ENCODE measurements at places on chromosomes 2 and 18.

DNA sequence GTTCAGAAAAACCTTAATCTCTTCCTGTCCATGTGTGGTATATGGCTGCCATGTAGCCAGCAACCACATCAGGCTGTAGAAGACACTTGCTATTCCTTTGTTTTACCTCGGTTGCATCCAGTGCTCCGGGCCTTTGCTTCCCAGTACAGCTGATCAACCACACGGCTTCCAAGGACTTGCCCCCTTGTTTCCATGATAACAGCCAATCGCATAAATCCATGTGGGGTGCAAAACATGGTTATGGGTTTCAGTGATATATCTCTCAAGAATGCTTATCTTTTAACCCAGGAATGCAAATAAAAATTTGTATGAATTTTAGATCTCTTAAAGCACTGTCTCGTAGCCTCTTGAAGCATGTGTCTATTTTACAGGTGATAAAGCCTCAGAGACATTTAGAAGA is 118.3 kb downstream of the MGAT5 start:
- no peak for DNase-seq

- peak; percentile 18 for DNase-seq
Observed at GRCh38 chr2:192195548-192196418, 1.1 kb upstream of the TMEFF2 start.

GRCh38 chr2:150167711-150168110 is 319.8 kb downstream of the RND3 start:
- peak; percentile 62 for DNase-seq

DNA sequence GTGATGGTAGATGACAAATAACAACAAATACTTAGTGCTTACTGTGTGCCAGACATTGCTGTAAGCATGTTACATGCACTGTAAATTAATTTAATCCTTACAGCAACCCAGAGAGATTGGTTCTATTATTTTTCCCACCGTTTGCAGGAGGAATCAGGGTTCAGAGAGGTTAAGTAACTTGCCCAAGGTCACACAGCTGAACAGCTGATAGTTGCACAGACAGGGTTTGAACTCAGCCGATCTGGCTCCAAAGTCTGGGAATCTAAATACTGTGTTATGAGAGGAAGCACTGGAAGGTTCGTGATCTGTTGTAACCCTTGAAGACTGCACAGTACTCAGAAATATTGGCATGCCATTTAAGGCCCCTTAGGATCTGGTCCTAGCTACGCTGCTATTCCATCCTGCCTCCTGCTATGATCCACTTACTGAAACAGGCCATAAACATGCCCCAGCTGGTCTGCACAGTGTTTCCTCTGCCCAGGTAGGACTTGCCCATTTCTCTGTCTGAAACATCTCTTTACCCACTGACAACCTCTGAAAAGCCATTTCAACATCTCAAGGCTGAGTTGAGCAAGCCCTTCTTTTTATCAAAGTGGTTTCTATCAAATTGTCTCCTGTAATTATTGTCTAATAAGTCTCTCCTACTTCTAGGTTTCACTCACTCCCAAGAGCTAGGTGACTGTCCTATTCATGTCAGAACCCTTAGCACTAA is 40.4 kb upstream of the MRPL33 start:
- DNase-seq = no peak

- peak; percentile 66 for DNase-seq
Observed at GRCh38 chr2:101205521-101206479, 46.9 kb upstream of the CNOT11 start.

- no peak for DNase-seq
Observed at GRCh38 chr2:138814123-138814898, 34.1 kb upstream of the NXPH2 start.

DNA sequence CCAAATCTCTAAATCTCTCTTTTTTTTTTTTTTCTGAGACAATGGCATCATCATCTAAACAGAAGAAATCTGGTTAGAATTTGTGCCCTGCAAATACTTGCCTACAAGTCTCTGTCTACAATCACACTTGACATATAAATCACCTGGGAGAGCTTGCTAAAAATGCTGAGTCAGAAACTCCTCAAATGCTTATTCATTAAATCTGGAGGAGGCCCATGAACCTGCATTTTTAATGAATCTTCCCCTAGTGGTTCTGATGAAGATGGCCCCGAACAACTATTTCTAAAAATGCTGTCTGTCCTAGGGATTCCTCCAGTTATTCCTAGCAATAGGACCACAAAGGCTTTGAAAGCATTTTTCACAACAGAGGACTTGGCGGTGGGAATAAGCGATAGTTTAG is 1.6 kb upstream of the CSRNP3 start:
- DNase-seq = no peak

DNA sequence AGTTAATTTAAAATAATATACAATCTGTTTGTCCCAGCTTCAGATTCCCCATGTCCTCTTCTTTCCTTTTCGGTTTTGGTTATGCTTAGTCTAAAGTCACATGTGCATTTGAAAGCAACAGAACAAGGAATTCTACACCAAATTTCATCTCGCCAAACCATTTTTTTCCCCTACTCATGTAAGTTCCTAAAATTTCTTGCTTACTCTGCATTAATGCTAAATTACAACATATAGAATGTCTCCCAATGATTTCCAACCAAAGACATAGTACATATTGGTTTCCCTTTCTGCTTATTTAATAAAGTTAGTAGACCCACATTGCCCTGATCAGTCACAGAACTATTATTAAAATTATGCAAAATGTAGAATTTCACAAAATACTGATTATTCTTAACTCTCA is 212.3 kb downstream of the ARHGAP15 start:
- DNase-seq = no peak

GRCh38 chr2:6866275-6866671 is 566 bp upstream of the CMPK2 start:
- DNase-seq = peak; percentile 38

DNA sequence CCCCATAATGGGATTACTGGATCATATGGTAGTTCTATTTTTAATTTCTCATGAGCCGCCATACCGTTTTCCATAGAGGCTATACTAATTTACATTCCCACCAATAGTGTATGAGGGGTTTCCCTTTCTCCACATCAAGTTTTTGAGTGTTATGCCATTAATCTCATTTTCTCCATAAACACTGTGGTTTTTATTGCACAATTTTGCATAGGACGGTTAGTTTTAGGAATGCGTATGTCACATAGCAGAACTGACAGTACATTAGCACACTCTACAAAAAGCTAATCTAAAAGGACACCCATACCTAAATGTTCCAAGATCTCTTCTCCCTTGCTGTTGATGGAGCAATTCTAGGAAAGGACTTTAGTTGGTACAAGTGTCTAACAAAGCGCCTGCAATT is 32.5 kb downstream of the DARS1 start:
- DNase-seq = no peak

- peak; percentile 7 for DNase-seq
Observed at GRCh38 chr2:70977605-70978205, 725 bp upstream of the ANKRD53 start.

GRCh38 chr2:119366649-119367471 is at the start of the genes C2orf76 and DBI:
Gene C2orf76 (minus strand): TSS chr2:119366834. CDS start chr2:119339959, 26,875 bp downstream.
Gene DBI (plus strand): TSS chr2:119366977. CDS start chr2:119367052, 75 bp downstream.
- DNase-seq = peak; percentile 94

DNA sequence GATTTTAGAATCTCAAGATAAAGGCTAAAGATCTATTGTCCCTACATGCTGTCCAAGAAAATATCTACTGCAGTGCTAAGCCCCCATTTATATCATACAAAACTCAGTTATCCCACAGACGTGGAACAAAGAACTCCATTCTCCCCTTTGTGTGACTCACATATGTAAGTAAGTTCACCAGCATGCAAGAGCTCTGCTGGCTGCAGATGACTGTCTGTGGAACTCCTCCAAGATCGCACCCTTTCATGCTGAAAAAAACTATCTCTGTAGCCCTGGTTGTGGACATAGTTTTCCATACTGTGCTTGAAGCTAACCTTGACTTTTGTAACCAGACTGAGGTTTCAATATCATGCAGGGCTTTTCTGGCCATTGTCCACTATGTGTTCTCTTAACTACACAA is 207.1 kb downstream of the ZNF521 start:
- no peak for DNase-seq

DNA sequence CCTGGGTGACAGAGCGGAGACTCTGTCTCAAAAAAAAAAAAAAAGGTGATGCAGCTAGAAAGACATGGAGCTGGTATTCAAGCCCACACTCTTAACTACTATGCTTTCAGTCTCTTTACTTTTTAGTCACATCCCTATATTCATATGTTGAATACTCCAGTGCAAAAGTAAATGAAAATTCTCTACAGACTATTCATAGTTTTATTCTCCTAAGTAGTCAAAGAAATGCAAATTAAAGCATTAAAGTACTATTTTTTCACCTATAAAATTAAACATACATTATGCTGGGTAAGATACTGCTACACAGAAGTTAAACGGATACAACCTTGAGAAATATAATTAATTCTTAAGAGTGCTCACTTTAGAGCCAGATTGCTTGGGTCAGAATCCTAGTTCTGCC is 7.6 kb downstream of the CUL3 start:
- no peak for DNase-seq

- DNase-seq = peak; percentile 98
Observed at GRCh38 chr2:224882291-224883171, 159.7 kb downstream of the DOCK10 start.

GRCh38 chr2:147468349-147468748 is 376.5 kb upstream of the ACVR2A start:
- DNase-seq = no peak

Measured in kidney glomerular epithelial cell (primary cell).